ENCODE measurements at places on chromosomes 4 and X. TPM values are rescaled to one million over a fixed set of nuclear protein-coding genes. Genes with fewer than 3 reads are reported as not detected.

The CDS1 gene
- 18.8 TPM for total RNA-seq

The PNMA5 gene
- not detected for total RNA-seq

The IGFBP7 gene
- total RNA-seq = 1,703 TPM

The MAGEA8 gene
- not detected for total RNA-seq

The MFSD8 gene
- 20.5 TPM for total RNA-seq

The SGMS2 gene
- 67.7 TPM for total RNA-seq

The TCEAL1 gene
- total RNA-seq = 30.3 TPM

The OCIAD1 gene
- total RNA-seq = 142 TPM

The CXCL13 gene
- 6.5 TPM for total RNA-seq

The FDCSP gene
- 0.50 TPM for total RNA-seq

The EDA2R gene
- total RNA-seq = 2.5 TPM

The EXOC1L gene
- not detected for total RNA-seq

The TMEM255A gene
- 1.2 TPM for total RNA-seq

The STARD8 gene
- total RNA-seq = 23.4 TPM

The PASD1 gene
- total RNA-seq = not detected

The FGA gene
- 6.1 TPM for total RNA-seq

The CTAG1A gene
- total RNA-seq = not detected

The GUCY1B1 gene
- total RNA-seq = 24.7 TPM

The SCML2 gene
- 1.4 TPM for total RNA-seq

The INPP4B gene
- total RNA-seq = 18.9 TPM

The CT45A2 gene
- not detected for total RNA-seq

The MPP1 gene
- total RNA-seq = 47.0 TPM

The PHOX2B gene
- total RNA-seq = not detected

The TMSB15B gene
- total RNA-seq = 2.0 TPM

The GIMD1 gene
- total RNA-seq = not detected

The NLGN4X gene
- total RNA-seq = 5.6 TPM

The UGT2B17 gene
- total RNA-seq = 0.38 TPM

The DDIT4L gene
- 6.1 TPM for total RNA-seq

The F8A2 gene
- not detected for total RNA-seq

The MAGEA2 gene
- not detected for total RNA-seq

The ZCCHC4 gene
- total RNA-seq = 8.4 TPM

The CT45A1 gene
- total RNA-seq = not detected

The DIPK2B gene
- 25.2 TPM for total RNA-seq

The ADRA2C gene
- total RNA-seq = 36.2 TPM

The RIPPLY1 gene
- 0.50 TPM for total RNA-seq

The RHOXF2 gene
- total RNA-seq = not detected

The CYBB gene
- total RNA-seq = 43.7 TPM

The HOPX gene
- 17.6 TPM for total RNA-seq

The NUDT10 gene
- 5.2 TPM for total RNA-seq

The PWWP3B gene
- 1.4 TPM for total RNA-seq

The NDST3 gene
- total RNA-seq = 0.09 TPM

The ZXDA gene
- 7.7 TPM for total RNA-seq

The LRIT3 gene
- 0.25 TPM for total RNA-seq

The SPINK2 gene
- total RNA-seq = 1.0 TPM

The GLRB gene
- total RNA-seq = 3.3 TPM

The BANK1 gene
- 7.4 TPM for total RNA-seq

The CSN1S1 gene
- total RNA-seq = not detected

The ZMAT1 gene
- total RNA-seq = 20.0 TPM

The TXK gene
- 7.9 TPM for total RNA-seq

The SLC39A8 gene
- total RNA-seq = 19.7 TPM

The FGF2 gene
- total RNA-seq = 16.9 TPM

The COL25A1 gene
- total RNA-seq = 2.3 TPM

The IRS4 gene
- total RNA-seq = not detected

The TEX13A gene
- total RNA-seq = not detected

The GNRHR gene
- total RNA-seq = not detected

The CFP gene
- total RNA-seq = 8.3 TPM

The COL4A6 gene
- 3.3 TPM for total RNA-seq

The FGD1 gene
- 4.7 TPM for total RNA-seq

The TSPAN6 gene
- total RNA-seq = 27.8 TPM

The PGAM4 gene
- total RNA-seq = not detected

Measured in kidney (tissue), 22 donors.